Forelimb muscle (tissue), 1 donor: ENCODE measurements at places on chromosomes 11 and 22. TPM values are rescaled to one million over a fixed set of nuclear protein-coding genes. Genes with fewer than 3 reads are reported as not detected.

Gene TSKU
- 18.6 TPM for polyA plus RNA-seq

DNA sequence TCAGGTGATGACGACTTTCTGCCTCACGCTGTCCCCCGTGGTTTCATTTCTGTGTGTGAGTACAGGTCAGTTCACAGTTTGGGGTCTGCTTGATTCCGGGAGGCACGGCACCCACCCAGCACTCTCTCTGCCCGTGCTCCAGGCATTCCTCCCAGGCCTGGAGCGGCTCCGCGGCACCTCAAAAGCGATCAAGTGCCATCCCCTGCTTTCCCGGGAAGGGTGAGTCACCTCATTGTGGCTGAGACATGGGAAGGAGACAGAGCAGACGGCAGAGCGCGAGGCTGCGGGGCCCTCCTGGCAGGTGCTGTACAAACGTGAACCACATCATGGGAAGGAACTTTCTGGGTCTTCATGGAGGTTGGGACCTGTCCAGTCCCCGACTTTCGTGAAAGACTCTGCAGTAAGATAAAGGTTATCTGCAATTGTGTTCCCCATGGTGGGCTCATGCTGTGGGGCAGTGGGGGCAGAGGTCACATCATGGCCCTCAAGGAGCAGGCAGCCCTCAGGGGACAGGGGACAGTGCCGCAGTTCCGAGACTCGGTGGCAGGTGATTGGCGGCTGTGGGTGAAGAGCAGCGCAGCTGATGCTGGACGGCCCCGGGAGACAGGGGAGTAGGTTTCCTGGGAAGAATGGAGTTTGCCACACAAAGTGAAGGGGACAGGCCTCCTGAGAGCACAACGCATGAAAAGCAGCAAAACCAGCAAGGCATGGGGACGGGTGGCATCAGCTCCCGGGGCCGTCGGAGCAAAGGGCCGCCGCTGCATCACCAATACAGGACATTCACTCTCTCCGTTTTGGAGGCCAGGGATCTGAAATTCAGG is 65.3 kb downstream of the CELSR1 start:
- no peak for DNase-seq

DNA sequence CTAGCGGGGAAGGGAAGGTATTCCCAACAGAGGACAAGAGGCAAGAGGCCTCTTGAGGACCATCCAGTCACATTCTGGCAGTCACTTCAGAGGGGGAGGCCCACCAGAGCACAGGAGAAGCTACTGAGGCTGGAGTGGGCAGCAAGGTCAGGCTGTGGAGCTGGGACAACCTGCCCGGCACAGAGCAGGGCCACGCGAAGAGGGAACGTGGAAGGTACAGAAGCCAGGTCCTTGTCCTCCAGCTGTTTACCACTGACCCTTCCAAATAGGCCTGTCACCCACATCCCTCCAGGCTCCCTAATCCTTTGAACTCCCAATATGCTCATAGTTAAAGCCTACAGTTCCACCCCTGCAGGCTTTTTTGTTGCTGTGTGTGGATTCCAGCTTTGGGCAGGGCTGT is 76.9 kb downstream of the IGLL1 start:
- no peak for DNase-seq

- DNase-seq: no peak
Observed at GRCh38 chr11:56846631-56847576, 98.4 kb upstream of the OR9G4 start.

DNA sequence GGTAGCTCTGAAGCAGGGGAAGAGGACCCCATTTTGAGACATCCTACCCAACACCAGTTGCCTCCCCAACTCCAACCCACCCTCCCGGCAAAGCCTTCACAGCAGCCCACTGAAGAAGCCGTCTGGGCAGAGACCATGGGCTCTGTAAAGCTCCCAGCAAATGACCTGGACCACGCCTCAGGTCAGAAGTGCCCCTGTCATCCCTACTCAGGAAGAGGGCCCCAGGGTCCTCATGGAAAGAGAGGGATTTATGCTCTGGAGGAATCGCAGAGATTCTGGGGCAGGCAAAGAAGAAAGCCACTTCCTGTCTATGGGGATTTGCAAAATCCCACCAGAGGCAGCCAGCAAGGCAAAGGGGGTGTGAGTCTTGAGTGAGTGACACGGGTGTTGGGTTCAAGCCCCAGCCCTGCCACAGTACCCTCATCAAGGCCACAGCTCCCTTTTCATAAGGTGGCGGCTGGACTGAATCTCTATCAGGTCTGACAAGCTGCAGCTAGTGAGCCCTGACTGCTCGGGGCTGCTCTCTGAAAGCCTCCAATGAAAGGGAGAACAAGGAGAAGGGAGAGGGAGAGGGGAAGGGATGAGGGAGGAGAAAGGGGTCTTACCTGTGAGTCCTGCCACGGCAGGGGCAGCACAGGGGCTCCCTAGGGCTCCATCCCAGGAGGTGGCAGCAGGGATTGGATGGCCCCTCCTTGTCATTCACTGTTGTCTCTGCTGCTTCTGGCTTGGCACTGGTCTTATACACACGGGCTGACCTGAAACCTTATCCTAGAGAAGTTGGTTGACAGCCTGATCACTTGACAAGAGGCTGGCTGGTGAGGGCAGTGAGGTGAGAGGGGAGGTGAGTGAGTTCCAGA is at the start of gene UCP3:
Gene UCP3 (minus strand): TSS at position 713 of the 857 bp plus-strand sequence. CDS start 2,043 bp downstream, outside the sequence.
- no peak for DNase-seq

DNA sequence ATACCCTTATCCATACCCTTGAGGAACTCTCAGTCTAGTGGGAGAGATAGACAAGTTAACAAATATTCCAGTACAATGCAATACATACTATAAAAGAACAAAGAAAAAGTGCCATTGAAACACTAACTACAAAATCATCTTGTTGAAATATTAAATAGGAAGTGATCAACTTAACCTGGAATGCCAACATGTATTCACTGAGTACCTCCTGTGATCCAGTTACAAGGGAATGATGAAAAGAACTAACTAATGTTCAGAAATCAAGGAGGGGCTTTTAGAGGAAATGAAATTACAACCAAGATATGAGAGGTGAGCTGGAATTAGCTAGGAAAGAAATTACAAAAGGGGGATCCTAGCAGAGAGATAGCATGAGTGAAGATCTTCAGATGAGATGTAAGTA is 6.2 kb upstream of the FIBIN start:
- DNase-seq: no peak

GRCh38 chr11:1226986-1227550 is 4.2 kb downstream of the MUC5B start:
- DNase-seq: no peak

Gene MS4A8
- polyA plus RNA-seq: 8.0 TPM

GRCh38 chr22:49550766-49551362 is 276.8 kb downstream of the BRD1 start:
- no peak for DNase-seq

DNA sequence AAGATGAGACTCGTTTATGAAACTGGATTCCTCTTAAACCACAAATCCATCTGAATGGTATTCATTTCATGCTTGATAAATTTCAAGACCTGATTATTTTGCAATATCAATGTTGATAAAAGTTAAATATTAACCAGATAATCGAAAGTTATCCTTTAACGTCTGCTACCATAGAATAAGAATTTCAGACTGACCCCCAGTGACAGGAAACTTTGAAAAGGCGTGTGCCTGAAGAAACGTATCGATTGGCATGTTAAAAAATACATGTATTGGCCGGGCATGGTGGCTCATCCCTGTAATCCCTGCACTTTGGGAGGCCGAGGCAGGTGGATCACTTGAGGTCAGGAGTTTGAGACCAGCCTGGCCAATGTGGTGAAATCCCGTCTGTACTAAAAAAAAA is 13.9 kb downstream of the SCGB1A1 start:
- no peak for DNase-seq
